Stimulated activated CD4-positive, alpha-beta T cell treated with anti-CD3 and anti-CD28 coated beads, Interleukin-4, amount 100 ng/mL, for 24 hours (primary cell): ENCODE measurements at places on chromosomes 12 and 14.

DNA sequence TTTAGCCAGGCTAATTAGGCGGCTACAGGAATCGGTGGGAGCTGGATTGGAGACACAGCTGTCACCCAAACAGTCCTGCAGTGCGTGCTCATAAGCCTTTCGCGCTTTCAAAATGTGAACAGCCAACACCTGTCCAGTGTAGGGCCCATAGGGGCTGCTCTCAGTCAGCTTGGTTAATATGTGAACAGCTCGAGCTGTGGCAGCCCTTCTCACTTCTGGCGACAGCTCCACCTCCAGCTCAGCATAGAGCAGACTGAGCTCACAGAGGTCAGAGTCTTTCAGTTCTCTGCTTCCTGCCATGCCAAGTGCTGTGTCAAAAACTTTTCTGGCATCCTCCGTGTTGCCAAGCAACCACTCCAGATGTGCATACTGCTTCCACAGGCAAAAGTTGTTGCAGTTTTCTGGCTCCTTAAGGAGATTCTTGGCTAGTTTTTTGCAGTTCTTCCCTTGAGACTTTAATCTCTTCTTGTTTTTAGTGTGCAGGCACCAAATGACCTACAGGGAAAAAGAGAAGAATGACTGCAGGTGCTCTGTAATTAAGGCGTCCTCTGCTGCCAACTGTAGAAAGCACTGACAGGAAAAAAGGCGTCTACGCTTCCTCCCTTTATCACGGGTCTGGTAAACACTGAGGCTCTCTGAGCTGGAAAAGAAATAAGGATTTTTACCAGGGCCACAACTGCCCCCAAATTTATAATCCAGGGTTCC is 32.5 kb downstream of the PSMC1 start:
- no peak for DNase-seq

DNA sequence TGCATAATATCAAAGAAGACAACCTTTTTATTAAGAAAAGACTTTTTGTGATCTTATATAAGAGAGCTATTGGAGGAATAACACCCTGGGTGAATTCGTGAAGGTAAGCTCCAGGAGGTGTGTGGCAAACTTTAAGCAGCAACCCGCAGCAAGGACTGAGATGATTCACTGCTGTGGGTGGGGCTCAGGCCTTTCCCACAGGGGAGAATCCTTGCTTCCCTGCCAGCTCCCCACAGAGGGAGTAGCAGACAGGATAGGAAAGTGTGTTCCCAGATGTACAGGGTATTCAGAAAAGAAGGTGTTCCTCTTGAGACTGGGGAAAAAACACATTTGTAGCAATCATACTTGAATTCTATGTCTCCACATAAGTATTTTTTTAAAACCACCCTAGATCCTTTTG is 9.2 kb downstream of the NDUFA12 start:
- no peak for DNase-seq

GRCh38 chr14:102906616-102907302 is 15.7 kb upstream of the AMN start:
- no peak for DNase-seq

DNA sequence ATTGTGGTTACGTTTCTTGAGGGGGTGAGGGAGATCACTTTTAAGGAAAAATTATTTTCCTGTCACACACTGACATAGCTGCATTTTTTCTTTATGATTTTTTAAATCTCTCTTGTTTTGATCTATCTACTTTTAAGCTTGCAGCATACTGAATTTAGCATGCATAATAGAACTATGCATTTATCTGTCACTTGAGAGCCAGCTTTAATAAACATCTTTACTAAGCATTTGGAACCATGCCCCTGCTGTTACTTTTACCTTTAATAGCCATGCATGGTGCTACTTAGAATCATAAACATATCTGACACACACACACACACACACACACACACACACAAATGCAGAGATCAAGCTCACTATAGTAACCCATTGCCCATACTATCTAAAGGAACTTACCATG is 486.2 kb downstream of the NELL2 start:
- DNase-seq = no peak

- no peak for DNase-seq
These were observed 4.2 kb upstream of the GLRX5 start for GRCh38 chr14:95530473-95531276.

GRCh38 chr12:52825961-52826360 is 8.2 kb downstream of the KRT79 start:
- no peak for DNase-seq

- DNase-seq = no peak
These were observed 87.4 kb upstream of the PTPRR start for GRCh38 chr12:71007781-71008404.

DNA sequence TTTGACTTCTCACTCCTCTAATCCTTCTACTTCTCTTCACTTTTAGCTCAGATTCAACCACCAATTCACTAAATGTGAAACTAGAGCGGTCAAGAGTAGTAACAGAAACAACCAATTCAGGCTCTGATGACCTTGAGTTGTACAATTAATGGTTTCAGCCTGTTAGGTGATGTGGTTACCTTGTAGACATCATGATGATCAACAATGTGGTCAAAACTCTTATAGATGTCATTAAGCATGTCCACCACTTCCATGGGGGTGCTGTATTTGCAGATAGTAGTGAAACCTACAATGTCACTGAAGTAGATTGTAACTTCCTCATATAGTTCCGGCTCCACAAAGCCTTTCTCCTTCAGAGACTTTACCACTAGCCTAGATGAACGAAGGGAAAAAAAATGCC is 54.1 kb upstream of the PLBD1 start:
- DNase-seq = no peak

- DNase-seq = no peak
These were observed 42.2 kb downstream of the PITPNM2 start for GRCh38 chr12:123108682-123109066.

GRCh38 chr12:54195737-54196347 is 7.1 kb upstream of the SMUG1 start:
- no peak for DNase-seq

GRCh38 chr14:48536318-48536717 is 860.9 kb upstream of the MDGA2 start:
- no peak for DNase-seq

GRCh38 chr12:111105294-111105693 is 184.9 kb upstream of the MYL2 start:
- no peak for DNase-seq

- peak; percentile 25 for DNase-seq
These were observed 10.9 kb upstream of the KRT77 start for GRCh38 chr12:52713960-52714886.

- no peak for DNase-seq
These were observed 155.4 kb downstream of the DIO2 start for GRCh38 chr14:80055667-80056496.

DNA sequence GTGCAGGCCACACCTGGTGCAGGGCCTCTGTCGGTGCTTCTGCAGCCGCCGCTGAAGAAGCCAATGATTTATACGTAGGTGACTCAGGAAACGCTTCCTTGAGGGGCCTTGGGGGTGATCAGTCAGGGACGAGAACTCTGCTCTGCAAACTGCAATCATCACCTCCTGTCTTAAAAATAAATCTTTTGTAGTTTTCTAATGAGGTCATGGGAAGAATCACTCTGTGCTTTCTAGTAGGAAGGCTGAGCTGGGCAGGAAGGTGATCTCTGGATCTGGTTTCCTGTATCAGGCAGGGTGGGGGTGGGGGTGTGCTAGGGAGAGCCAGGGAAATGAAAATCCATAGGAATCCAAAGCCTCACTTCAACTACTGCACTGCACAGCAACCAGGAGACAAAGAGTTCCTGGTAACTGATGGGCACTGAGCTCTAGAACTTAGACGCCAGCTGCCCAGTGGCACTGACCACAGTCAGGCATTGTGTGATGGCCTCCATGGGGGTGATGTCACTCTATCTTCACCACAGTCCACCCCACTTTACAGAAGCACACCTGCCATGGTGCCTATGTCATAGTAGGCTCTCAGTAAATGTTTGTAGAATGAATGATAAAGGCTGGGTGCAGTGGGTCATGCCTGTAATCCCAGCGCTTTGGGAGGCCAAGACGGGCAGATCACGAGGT is 292.4 kb upstream of the PWP1 start:
- DNase-seq = no peak

DNA sequence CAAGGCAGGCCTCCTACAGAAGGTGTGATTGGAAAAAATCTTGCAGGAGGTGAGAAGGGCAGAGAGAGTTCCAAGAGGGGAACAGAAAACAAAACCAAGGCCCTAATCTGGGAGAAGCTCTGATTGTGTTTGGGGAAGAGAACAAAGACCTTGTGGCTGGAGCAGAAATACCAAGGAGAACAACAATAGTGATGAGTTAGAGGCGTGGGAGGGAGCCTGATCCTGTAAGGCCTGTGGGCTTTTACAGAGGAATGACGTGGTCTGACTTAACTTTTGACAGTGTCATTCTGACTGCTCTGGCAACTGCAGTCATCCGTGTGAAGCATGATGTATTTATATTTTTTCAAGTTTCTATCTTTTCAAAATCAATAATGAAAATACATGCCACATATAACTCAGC is 200.6 kb downstream of the ANO4 start:
- DNase-seq = no peak

GRCh38 chr12:116843085-116843484 is 38.2 kb downstream of the HRK start:
- no peak for DNase-seq

GRCh38 chr14:67817750-67818438 is 1.5 kb upstream of the ZFYVE26 start:
- DNase-seq = no peak
